Dermis blood vessel endothelial cell (primary cell): ENCODE measurements at places on chromosomes 11 and 22.

DNA sequence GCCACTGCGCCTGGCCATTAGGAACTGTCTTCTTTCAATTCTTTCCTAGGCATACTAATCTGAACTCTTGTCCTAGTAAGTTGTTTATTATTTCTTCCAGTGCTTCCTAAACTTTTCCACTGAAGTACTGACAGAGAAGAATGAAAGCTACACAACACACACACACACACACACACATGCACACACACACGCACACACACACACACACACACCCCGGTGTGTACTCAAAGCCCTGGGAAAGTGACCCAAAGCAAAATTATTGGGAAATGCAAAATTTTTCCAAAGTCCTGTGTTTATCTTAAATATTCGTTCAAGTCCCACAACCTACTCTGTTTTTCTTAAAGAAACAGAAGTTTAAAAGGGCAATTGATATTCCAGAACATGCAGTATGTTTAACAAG, 19.4 kb upstream of the SIK2 start:
- no peak for DNase-seq

- DNase-seq: peak; percentile 39
Measured at GRCh38 chr11:75100314-75100713, 3.6 kb upstream of the OR2AT4 start.

GRCh38 chr11:94018721-94019120, 2.4 kb upstream of the HEPHL1 start:
- DNase-seq: no peak

DNA sequence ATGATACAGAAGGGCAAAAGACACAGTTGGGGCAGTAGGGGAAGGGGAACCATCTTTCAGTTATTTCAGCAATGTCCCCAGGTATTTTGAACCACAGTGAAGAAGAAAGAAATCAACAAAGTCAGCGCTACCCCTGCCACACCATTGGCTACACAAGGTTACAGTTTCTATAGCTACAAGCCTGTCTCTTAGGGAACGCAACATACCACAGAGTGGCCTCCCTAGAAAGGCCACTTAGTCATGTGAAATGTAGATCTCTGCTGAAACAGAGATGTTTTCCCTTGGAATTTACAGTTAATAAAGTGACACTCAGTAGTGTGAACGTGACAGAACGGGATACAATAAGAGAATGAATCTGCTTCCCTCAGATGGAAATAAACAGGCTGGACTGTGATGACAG, 54.6 kb downstream of the MCHR1 start:
- no peak for DNase-seq

DNA sequence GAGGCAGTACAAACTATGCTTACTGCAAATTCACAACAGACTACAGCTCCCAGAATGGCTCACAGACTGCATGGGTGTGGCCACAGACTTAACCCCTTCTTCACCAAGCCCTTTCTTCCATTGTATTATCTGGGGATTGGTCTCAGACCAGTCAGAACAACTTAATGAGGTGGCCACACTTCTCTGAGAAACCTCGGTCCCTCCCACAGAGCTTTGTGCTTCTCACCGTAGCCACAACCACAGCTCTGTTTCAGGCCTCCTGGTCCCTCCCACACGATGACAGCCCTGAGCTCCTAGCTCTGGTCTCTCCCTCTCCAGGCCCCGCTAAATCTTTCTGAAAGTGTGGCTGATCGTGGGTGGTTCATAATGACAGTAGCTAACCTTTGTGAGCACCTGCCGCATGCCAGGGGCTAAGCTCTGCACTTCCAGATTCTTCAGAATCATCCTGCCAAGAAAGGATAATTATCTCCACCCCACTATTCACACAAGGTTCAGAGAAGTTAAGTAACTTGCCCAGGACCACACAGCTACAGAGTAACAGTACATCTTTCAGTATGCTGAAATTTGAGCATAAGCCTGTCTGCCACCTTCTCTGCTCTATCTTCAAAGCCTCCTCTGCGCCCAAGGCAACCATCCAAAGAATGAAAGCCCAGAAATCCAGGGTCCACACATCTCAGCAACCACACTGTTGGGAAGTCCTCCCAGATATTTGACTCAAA, 5.4 kb downstream of the PDE2A start:
- DNase-seq: no peak

DNA sequence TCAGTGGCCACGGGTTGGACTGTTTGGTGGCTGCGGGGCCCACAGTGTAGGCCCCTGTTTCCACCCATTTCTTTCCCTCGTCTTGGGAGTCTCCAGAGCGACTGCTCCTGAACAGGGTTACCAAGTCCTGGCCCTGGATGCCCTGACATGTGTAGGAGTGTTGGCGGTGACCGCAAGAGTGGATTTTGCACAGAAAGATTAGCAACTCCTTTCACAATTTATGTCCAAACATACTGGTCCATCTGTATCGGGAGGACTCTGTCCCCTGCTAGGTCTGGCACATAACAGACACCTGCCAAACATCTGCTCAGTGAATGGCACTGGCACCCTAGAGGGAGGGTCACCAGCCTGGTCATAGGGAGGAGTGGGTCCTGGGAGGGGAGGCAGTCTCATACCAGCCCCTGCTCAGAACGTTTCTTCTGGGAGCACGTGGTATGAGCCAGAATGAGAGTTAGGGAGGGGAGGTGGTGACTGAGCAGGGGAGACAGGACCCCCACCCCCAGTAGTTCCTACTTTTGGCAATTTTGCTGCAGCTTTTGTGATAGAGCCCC, 3.4 kb upstream of the APOA1 start:
- DNase-seq: no peak

GRCh38 chr11:34505874-34506273, 7.7 kb downstream of the ELF5 start:
- no peak for DNase-seq

GRCh38 chr11:71542879-71543777, 5.1 kb upstream of the KRTAP5-9 start:
- no peak for DNase-seq

GRCh38 chr11:62223095-62223494, 14.6 kb downstream of the SCGB2A1 start:
- DNase-seq: peak; percentile 20

DNA sequence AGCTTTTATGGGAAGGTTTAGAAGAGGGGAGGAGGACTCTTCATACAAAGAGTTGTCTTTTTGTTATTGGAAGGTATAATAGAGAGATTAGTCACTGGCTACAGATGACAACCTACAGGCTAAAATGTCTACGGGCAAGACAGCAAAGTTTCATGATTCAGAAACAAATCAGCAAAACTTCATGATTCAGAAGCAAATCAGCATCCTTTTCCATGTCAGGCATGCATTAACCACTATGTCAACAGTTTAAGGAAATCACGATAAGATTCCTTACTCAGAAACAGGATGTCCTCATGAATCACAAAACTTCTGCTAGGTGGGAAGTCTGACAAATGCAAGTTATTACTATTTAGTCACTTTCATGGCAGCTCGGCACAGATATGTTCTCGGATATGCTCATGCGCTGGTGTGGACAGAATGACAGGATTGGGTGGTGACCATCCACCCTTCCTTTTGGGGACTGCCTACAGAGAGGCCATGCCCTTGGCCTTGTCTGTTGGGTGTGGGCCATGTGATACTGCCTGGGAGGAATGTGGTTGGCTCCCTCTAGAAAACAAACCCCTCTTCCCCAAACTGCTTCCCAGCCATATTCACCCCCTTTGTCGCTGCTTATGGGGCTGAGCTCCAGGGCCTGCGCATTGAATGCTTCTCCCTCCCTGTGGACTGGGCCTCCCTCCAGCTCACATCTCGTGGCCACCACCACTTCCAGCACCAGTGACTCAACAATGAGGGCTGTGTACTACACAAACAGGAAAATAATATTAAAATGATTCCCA, 10.1 kb downstream of the C11orf91 start:
- peak; percentile 98 for DNase-seq

GRCh38 chr22:40462195-40462984, 92.0 kb downstream of the SGSM3 start:
- no peak for DNase-seq

DNA sequence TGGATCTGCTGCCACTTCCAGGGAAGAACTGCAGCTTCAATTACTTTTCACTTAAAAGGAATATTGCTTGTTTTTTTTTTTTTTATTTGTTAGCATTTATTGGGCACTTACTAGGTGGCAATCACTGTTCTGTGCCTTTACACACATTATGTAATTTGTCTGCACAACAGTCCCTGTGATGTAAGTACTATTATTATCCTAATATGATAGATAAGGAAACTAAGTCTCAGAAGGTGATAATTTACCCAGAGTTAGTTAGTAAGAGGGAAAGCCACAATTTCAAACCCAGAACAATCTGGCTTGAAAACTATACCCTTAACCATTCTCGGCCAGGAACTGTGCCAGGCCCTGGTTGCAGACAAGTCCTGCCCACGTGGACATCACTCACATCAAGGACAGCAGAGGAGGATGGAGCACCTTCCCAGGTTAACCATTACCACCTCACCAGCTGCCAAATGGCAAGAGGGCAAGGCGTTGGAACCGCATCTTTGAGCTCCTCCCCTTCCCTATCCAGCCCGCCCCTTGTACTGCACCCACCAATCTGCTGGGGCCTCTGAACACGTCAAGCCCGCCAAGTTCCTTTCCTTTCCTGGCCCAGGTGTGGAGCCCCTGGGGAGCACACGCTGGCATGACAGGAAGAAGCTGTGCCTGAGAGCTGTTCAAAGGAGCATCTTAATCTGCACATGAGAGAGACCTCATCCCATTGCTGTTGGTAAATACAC, 78.4 kb downstream of the NAV2 start:
- DNase-seq: no peak

GRCh38 chr11:16917941-16918340, 96.3 kb downstream of the PLEKHA7 start:
- DNase-seq: peak; percentile 52

GRCh38 chr22:27542602-27543001, 259.0 kb downstream of the MN1 start:
- no peak for DNase-seq

- no peak for DNase-seq
Measured at GRCh38 chr11:20060181-20060580, 100.1 kb downstream of the DBX1 start.

DNA sequence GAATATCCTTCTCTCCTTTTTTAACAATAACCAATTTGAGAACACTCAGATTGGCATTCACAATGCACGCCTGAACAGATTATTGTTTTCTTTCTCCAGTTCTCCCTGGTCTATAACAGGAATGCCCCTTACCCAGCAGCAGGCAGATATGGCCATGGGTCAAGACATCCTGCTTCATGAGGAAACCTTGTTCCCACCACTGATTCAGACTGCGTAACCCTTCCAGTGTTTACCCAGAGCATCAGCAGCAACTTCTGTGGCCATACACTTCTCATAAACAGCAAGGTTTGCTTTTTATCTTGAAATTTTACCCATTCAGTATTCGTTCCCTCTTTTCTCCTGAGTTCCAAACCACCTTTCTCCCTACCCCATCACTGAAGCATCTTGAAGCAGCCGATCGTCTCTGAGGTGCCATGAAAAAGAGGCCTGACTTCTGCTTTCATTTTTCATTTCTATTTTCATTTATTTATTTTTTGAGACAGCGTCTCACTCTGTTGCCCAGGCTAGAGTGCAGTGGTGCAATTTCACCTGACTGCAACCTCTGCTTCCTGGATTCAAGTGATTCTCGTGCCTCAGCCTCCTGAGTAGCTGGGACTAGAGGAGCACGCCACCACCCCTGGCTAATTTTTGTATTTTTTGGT, 9.6 kb downstream of the PTS start:
- no peak for DNase-seq

- no peak for DNase-seq
Measured at GRCh38 chr22:21779444-21779843, 43.9 kb upstream of the YPEL1 start.

- peak; percentile 94 for DNase-seq
Measured at GRCh38 chr11:8671193-8671612, 11.3 kb downstream of the TRIM66 start.

GRCh38 chr22:44449061-44449682, 48.9 kb downstream of the RTL6 start:
- peak; percentile 22 for DNase-seq

GRCh38 chr11:114033066-114033465, 26.4 kb upstream of the ZBTB16 start:
- DNase-seq: no peak

DNA sequence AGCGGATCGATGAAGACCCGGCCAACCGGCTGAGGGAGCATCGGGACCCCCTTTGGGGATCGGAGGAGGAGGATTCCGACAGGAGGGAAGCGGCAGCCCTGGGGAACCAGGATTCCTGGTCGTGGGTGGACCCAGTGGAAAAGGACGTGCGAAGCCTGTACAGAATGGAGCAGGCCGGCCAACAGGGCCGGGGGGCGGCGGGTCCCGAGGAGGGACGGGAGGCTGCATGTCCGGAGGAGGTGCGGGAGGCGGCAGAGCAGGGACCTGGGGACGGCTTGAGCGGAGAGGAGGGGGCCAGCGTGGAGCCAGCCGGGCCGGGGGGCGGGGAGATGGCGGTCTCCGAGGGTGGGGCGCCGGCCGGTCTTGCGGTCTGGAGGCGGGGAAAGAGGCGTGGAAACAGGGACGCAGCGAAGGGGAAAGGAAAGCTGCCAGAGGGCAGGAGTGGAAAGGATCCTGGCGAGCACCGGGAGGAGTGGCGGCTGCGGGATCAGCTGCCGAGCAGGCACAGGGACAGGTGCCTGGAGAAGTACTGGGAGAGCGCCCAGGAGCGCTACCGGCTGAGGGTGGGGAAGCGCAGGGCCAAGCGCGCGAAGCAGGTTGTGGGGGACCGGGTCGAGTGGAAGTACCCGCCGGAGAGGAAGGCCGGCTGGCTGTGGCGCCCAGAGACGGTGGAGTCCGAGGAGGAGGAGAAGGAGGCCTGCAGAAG, at the start of gene ANO5:
ANO5 (plus strand) TSS at position 444 of the 706 bp plus-strand sequence. CDS start 408 bp downstream, outside the sequence.
- no peak for DNase-seq

DNA sequence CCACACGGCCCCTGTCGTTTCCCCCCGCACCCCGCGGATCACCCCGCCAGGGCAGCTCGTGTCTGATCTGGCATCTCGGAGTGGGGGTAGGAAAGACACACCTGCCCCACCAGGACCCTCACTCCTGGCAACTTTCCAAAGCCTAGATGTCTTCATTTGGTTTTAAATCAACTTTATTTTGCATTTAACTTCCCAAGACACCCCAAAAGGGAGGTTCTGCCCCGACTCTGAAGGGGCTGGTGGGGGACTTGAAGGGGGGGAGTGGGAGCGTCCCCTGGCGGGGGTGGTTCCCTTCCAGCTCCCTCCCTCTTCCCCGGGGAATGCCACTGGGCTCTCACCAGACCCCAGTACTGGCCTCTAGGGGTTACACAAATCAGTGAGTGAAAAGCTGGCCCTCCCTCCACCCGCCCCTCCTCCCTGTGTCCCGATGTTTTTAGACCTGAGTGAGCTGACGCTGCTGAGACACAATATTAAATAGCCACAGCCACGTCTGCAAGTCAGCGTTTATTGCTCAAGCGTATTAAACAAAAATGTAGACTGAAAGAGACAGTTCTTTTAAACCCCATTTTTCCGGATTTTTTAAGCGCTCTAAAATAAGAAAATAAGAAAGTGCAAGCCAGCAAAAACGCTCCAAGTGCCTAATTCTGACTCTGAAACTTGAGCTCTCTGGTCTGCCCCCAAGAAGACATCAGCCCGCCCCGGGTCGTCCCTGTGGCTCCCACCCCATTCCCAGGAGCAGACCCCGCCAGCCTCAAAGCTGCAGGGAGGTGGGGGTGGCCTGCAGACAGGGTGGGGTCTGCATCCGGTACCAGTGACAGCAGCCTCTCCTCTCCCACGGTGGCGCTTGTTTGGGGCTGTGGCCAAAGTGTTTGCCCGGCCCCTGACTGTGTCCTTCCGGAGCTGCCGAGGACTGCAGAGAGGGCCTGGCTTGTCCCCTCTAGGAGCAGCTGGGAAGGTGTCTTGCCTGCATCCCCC, 1.1 kb upstream of the TTLL8 start:
- DNase-seq: peak; percentile 24

GRCh38 chr22:35467681-35468434, 67.9 kb downstream of the MCM5 start:
- DNase-seq: peak; percentile 94
